LHCN-M2 (cell line): ENCODE measurements at places on chromosomes 16 and 17. TPM values are rescaled to one million over a fixed set of nuclear protein-coding genes. Genes with fewer than 3 reads are reported as not detected.

GRCh38 chr17:70158180-70158579, 11.2 kb upstream of the KCNJ2 start:
- DNase-seq, result no peak

GRCh38 chr16:54066451-54067105, 220.0 kb downstream of the IRX3 start:
- DNase-seq, result peak; percentile 23

GRCh38 chr16:346587-346986, 5.9 kb downstream of the AXIN1 start:
- DNase-seq, result no peak

Gene KRTAP4-5
- total RNA-seq, result not detected in 2 replicates

DNA sequence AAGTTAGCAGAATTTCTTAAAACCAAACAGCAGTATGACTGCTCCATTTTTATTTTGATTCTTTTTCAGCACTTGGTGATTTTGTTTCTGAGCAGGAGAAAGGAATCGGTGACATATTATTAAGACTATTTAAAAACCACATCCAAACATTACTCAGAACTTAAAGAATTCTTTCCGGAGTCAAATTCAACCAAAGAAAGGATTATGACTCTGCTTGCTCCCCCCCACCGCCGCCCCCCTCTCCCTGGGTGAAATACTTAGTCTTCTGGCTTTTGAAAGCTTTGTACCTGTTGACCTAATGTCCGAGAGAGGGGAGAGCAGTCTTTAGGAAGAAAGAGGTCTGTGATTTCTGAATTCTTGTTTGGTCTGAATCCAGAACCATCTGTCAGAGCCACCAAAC, 17.9 kb upstream of the COL1A1 start:
- peak; percentile 91 for DNase-seq

- DNase-seq, result no peak
Observed at GRCh38 chr16:78773291-78773702, 673.8 kb downstream of the WWOX start.

DNA sequence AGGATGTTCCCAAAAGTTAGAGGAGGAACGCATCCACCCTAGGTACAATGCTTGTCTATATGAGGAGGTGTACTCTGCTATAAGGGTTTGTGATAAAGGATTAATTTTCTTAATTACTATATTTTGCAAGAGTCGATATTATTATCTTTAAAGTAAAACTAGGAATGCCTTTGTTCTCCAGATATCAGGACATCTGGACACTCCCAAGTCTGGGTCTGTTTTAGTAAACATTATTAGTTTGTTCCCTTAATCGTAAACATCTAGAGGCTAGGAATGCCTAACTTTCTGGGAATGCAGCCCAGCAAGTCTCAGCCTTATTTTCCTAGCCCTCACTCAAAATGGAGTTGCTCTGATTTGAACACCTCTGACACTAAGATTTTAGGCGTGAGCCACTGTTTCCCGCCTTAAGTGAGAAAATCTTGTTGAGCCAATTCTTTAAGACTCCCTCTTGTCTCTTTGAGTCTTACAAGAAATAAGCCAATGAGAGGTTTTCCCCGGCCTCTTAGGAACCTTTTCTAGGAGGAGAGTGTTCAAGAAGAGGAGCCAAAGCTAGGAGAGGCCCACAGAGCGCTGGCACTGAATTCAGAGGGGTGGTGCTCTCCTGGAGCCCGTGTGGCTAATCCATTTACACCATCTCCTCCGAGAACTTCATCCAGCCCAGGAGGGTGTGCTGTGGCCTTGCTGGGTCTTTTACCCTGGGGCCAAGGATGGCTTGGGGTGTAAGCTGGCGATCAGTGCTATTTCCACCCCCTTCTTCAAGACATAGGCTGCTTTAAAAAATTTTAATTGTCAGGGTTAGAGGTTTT, 40.9 kb downstream of the SMARCE1 start:
- no peak for DNase-seq

Gene CD300H
- not detected in 2 replicates for total RNA-seq

- no peak for DNase-seq
Observed at GRCh38 chr16:10428433-10429168, 42.7 kb downstream of the ATF7IP2 start.

- no peak for DNase-seq
Observed at GRCh38 chr16:28623172-28623711, 13.4 kb upstream of the SULT1A1 start.

- no peak for DNase-seq
Observed at GRCh38 chr17:35557353-35557752, 3.3 kb downstream of the SLFN14 start.

DNA sequence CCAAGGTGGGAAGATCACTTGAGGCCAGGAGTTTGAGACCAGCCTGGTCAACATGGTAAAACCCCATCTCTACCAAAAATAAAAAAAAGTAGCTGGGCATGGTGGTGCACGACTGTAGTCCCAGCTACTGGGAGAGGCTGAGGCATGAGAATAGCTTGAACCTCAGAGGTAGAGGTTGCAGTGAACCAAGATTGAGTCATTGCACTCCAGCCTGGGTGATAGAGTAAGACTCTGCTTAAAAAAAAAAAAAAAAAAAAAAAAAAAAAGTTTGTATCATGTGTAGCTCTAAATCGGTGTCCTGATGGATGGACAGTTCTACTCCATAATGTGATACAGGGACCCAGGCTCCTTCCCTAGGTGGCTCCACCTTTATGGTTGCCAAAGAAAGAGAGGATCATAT, 497.1 kb upstream of the RBFOX1 start:
- DNase-seq, result no peak
